ENCODE measurements at places on chromosomes 1 and 21.

DNA sequence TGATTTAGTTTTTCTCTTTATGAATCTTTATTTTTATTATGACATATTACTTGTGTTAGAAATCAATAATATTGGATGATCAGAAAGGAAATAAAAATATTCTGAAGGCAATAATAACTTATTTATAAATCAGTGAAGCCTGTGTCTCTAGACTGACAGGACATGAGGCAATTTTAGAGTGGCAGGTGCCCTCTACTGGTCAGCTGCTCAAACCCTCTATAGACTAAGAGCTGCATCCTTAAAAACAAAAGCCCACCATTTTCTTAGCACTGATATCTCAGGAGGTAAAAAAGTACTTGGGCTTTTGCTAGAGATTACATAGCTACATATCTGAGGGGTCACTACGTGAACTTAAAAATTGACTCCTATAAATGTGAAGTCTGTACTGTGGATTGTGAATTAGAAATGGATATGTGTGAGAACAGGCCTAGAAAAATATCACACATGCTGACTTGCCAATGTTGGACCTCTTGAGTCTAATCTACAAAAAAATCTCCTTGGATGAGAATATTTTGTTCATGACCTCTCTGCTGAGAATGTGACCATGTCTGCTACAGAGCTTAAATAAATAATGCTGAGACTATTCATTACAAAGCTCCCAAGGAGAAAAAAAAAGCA, 597.9 kb upstream of the ADAMTS5 start:
- DNase-seq, result no peak

DNA sequence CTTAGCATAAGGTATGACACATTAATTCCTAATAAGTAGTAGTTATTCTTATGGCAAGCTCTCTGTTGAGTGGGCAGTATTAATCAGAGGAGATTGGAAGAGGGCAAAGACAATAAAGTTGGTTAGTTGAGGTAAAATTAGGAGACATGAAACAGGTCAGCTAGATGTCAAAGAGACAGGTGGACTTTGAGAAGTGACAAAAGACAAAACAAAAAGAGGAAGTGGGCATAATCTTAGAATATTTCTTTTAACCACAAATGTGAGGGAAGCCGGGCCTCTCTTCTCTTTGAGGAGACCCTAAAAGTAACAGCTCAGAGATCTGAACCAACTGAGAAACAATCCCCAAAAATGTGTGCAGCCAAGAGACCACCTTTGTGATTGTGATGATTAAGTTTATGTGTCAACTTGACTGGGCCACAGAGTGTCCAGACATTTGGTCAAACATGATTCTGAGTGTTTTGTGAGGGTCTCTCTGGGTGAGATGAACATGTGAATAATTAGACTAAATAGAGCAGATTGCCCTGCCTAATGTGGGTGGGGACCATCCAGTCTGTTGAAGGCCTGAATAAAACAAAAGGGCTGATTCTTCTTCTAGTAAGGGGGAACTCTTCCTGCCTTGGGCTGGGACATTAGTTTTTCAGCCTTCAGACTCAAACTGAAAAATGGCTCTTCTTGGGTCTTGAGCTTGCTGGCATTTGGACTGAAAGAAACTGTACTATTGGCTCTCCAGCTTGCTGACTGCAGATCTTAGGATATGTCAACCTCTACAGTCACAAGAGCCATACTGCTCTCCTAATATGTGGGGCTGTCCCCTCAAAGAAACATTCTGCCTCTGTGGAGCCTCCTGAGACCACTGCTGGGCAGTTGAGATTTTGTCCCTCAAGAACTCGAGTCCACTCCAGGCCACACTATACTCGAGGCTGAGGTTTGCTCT, 40.0 kb downstream of the FCRL5 start:
- DNase-seq, result no peak

- DNase-seq, result no peak
These were observed 34.0 kb downstream of the ST6GALNAC5 start for GRCh38 chr1:76901158-76901767.

DNA sequence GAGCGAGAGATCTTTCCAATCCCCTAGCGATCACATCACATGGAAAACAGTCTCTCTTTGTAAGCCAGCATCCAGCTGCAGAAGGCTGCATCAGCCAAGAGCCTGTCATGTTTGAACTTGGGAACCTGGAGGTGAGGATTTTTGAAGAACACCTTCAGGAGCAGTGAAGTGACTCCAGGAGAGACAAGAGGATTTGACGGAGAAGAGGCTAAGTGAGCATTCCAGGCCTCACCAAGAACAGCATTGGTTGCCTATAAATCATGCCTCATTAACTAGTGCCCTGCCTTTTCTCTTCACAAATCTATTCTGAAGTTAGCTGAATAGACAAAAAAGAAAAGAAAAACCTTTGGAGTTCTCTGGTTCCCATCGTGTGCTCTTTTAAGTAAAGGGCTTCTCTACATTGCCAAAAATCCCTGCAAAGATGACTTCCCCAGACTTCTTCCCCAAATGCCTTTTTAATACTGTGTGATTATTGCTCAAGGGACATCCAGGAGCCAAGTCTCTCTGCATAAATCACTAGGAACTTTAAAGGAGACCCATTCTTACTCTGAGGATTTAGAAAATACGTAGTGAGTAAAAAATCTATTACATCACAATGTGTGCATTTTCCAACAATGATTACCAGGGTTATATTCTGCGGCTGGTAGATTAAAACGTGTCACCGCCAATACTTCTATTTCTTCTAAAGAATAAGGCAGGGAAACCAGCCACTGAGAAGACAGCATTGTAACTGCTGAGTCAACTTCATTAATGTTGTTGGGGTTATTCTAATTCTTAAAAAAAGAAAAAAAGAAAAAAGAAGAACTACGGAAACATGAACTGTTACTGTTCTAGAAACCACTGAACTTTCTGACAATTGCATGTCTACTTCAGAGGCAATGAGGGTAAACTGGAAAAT, 95.2 kb downstream of the KIF14 start:
- DNase-seq, result no peak

GRCh38 chr1:26530895-26531598, 1.5 kb downstream of the RPS6KA1 start:
- DNase-seq, result peak; percentile 56

GRCh38 chr1:43839056-43839455, 94.5 kb upstream of the ARTN start:
- DNase-seq, result no peak

DNA sequence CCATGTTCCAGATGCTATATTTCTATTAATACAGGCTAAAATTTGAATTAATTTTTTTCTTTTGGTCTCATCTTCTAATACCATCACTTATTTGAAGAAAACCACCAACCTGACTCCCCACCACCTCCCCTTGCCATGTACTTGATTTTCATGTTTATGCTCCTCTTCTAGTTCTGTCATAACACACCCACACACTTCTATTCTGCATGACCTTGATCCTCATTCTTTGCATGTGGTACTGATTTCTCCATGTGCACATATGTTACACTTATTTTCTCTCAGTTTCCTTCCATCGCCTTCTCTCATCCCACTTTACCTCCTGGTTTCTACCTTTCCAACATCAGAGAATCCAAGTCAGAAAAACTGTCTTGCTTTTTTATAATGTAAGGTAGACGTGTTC, 78.9 kb upstream of the ARID1A start:
- DNase-seq, result no peak

Measured in CD4-positive, alpha-beta T cell (primary cell).